GM12865 (cell line): ENCODE measurements at places on chromosomes 4 and X.
A peak's percentile ranks its signal among the peaks of the same experiment; 100 is the strongest.

DNA sequence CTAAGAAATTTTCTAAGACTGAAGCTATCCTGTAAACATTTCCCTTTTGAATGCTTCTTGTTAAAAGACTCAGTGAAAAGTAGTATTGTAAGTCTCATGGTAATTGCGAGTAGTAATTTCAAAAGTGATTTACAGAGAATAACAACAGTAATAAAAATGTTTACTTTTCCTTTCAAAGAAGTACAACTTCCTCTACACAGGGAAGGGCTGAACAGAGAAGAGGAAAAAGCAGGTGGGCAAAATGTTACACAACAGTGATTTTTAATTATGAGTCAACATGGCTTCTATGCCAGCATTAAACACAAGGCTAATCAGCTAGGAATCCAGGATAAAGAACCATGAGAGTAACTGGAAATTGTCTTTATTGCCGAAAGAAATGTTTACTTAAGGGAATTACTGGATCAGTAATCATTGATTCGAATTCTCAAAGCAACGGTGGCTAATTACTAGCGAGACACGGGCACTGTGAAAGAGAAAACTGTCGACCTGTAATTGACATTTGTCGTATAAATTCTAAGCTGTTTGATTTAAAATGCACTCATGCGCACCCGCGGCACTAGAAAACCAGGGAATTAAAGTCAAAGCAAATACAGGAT is 15.4 kb downstream of the UTP3 start:
- DNase-seq = no peak

- no peak for DNase-seq
Measured at GRCh38 chr4:181608181-181608580, 635.0 kb upstream of the TENM3 start.

DNA sequence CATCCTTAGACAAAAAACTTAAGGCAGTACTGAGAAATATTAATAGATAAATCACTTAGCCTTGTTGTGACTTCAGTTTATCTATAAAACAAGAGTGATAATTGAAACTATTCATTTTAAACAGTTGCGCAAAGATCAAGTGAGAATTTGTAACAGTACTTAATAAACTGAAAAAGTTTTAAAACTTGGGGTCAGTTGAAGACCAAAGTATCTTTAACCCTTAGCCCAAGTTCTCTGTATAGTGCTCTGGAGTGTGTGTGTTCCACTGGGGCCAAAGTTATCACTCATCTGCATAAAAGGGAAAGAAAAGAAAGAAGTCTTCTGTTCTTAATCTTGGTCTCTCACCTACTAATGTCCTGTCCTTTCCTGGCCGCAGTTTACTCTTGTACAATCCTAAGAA is 11.3 kb downstream of the SMIM14 start:
- DNase-seq = no peak

DNA sequence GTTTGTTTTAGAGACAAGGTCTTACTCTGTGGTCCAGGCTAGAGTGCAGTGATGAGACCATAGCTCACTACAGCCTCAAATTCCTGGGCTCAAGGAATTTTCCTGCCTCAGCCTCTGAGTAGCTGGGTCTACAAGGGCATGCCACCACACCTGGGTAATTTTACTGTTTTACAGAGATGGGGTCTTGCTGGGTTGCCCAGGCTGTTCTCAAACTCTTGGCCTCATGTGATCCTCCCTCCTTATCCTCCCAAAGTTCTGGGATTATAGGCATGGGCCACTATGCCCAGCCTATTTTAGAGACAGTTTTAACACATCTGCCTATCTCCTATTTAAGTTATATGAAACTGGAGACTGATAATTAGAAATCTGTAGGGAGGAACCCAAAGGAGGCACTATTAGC is 53.8 kb downstream of the SPRY1 start:
- DNase-seq = no peak

GRCh38 chrX:133475521-133475920 is 60.2 kb upstream of the GPC4 start:
- no peak for DNase-seq

DNA sequence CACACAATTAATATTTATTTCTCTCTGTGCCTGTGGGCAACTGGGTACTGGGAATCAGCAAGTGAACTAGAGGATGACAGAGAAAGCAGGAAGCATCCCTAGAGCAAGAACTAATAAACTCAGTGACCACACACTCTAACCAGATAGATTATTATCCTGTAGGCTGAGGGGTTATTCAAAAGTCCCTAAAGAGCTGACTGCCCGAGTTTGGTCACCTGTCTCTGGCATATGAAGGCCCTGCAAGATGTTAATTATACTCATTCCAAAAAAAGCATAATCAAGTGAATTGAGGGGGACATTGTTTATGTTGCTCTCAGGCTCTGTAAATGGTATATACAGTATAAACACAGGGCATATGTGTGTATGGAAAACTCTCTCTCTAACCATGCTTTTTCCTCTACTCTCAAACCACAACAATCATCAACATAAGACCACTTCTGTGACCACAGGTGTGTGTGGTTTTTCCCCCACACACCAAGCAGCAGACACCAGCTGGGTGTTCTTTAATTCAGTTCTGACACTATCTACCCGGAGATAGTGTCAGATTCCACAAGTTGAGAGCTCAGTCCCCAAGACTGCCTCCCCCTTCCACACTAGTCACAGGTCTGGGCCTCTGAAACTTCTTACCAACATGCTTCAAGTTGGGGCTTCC is 6.2 kb upstream of the HPSE start:
- peak; percentile 37 for DNase-seq

DNA sequence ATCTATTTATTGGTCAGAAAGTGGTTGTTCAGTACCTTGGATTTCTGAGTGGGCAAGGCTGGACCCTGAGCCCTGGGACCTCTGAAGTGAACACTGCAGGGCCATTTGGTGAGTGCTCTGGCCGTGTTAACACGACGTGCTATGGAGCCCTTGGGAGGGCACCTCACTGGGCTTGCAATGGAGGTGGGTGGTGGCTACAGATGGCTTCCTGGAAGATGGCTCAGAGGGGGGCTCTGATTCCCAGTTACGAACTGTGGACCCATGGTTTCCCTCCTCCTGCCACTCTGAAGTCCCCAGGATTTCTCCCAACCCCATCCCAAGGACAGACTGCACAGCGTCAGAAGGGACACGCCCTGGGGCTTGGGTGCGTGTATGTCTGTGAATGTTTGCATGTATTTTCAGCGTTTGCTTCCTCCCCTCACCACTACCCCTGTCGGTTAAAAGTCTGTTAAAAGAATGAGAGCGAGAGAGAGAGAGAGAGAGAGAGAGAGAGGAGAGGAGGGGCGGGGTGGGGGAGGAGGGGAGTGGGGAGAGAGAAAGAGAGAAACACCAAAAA is 3.7 kb upstream of the RHOH start:
- peak; percentile 82 for DNase-seq

GRCh38 chr4:153249199-153250041 is 45.2 kb downstream of the TRIM2 start:
- peak; percentile 79 for DNase-seq

DNA sequence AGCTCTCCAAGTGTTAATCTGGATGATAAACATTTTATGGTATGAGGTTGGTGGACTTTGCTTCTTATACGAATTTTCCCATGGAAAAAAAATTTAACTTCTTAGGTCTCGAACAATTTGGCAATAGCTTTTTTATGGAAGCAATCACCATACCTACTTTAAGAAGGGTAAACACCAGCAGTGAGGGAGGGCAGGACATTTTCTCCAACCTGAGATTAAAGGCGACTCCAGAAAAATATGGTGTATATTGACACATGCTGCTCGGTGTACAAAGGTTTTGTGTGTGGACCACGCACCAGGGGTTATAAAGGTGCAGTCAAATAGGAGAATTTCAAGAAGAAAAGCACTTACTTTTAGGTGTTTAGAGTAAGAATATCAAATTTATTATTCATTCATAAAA is 34.2 kb upstream of the SULT1E1 start:
- DNase-seq = no peak

GRCh38 chr4:26161030-26161824 is 159.6 kb upstream of the RBPJ start:
- peak; percentile 40 for DNase-seq

DNA sequence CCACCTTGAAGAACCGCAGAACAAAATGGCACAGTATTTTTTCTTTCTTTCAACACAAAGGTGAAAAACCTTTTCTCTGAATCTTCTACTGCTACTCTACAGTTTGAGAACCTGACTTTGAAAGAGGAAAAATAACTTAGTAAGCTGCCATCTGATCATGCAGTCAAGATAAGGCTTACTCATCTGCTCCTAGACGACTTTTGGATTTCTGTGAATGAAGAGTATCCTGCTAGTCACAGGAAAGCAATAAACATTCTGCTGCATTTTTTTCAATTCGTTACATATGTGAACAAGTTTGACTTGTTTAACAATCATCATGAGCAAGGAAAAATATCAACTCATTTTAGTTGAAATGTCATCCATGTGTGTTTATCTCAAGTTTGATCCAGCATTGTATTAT is 25.2 kb downstream of the TIGD2 start:
- DNase-seq = no peak

DNA sequence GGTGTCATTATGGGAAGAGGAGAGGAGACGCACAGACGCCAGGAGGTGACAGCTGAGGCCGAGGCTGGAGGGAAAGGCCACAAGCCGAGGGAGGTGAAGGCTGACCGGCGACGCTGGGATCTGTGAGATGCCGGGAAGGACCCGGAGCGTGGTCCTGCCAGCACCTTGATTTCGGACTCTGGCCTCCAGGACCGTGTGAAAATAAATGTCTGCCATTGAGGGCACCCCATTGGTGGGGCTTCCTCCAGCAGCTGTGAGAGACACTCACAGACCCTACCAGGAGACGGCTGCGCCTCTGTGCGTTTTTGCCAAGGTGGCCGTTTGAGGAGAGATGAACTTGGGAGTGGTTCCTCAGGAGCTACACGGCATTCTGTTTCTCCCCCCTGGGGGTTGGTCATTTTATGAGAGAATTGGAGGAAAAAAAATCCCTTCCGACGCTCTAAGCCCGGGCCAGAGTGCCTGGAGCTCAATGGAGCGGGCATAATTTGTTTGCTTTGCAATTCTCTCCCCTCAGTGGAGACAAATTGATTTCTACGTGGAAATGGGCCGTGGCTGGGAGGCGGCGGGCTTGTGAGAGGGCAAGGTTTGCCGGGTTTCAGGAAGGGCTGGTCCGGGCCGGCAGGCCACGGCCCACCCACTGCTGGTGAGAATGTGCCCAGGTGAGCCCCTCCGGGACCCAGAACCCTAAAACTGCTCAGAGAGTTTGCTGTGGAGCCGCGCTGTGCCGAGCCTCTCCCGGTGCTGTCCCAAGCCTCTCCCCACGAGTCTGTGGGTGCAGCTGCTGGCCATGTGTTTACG is 53.9 kb downstream of the CPZ start:
- DNase-seq = no peak

DNA sequence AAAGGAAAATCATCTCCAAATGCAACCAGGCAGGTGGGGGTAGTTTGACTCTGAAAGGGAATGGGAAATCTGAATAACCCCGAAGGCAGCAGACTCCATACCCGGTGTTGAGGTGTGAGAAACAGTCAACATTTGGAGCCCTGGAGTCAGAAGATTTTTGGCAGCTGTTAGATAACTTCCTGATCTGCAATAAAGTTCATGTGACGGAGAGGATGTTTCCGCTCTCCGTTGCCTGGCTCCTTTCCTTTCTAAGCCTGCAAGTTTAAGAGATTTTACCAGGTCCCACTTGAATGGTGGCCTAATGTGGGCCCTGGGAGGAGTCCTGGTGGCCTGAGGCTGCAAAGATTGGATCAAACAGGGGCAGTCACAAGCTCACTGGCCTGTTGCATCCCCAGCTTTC is 27.7 kb downstream of the HAND2 start:
- DNase-seq = no peak

DNA sequence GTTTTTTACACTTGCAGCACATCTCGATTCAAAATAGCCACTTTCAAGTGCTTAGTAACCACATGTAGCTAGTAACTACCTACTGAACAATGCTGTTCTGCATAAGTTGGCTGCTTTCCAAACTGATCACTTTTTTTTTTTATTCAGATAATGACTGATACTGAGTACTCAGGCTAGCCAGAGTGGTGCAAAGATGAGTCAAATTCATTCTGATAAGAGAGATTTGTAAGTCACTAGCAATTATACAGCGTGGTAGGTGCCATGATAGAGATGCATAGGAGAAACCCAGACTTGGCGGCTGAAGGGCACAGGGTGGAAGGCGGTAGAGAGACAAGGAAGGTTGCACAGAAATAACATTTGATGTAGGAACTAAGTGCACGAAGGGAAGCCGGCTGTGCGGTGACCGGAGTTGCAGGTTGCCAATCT is 357 bp upstream of the IGBP1 start:
- no peak for DNase-seq

DNA sequence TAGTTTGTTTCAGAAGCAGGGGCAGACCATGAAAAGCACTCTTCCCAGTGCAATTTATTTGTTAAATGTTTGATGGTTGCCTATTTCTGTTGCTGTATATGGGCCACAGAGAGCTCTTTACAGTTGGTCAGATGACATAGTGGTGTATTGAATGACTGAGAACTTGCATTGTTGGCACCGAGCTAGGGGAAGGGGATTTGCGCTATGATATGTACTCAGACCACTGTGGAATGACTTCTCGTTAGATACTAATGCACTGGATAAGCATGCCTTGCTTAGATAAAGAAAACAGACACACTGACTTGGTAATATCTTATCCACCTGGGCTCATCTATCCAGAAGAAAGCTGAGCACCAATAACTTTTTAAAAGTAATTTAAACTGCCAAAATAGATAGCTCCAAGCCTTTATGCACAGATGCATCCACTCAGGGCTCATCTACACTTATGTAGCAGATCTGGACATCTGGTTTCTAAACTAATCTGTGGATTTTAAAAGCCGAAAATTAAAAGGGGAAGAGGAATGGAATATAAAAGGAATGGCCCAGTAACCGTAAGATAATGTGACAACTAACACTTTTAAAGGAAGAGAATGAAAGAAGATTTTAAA is 132.7 kb downstream of the GATB start:
- no peak for DNase-seq

- DNase-seq = no peak
Measured at GRCh38 chr4:126470862-126471261, 1156.1 kb downstream of the FAT4 start.

DNA sequence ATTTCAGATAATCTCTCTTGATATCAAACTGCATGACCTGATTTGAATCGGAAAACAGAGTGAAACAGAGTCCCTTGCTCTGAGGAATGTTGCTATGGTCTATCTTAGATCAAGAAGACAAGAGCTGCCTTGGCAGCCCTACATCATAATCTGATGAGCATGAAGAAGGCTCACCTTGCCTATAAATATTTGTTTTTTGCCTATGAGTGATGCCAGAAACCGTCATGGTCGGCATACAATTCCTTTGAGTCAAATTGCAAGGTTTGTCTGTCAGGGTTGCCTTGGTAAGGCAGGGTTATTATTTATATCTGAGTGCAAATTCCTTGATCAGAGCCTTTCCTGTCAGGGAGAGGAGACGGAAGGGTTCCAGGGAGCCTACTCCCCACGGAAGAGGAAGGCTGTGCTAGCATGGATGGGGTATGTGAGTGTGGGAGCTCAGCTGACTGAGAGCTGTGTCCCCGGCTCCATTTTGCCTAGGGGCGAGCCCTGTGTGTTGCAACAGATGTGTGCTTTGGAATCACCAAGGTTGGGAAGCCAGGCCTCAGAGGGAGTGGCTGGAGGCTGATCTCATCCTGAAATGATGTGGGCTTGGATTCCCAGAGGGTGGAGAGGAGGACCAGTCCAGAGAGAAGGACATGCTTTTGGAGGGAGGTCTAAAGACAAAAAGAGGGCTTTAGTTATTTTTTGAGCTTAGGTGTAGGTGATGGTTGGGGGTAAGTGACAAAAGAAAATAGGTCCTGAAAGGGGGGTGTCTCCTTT is 43.6 kb downstream of the RTL9 start:
- DNase-seq = no peak

GRCh38 chrX:22526339-22526738 is 253.6 kb downstream of the CBLL2 start:
- DNase-seq = peak; percentile 70
